ENCODE measurements at places on chromosomes 4 and X.
A peak's percentile ranks its signal among the peaks of the same experiment; 100 is the strongest.

DNA sequence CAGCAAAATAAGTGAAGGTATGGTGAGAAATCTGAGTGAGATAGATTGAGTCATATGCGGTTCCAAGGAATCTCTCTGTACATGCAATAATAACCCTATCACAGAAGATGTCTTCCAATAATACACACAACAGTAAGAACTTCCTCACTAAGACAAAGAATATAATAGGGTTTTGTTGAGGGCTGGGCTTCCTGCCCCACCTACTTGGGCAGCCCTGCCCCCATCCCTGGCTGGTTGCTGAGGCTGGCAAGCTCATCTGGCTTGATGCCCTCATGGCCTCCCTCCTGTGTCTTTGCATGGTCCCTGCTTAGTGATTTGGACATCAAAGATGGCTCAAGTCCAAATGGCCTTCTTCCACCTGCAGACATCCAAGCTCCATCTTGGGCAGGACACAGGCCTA is 2.7 kb downstream of the GEMIN8 start:
- no peak for DNase-seq

- peak; percentile 2 for DNase-seq
Measured at GRCh38 chr4:74583089-74583700, 138.3 kb downstream of the AREG start.

DNA sequence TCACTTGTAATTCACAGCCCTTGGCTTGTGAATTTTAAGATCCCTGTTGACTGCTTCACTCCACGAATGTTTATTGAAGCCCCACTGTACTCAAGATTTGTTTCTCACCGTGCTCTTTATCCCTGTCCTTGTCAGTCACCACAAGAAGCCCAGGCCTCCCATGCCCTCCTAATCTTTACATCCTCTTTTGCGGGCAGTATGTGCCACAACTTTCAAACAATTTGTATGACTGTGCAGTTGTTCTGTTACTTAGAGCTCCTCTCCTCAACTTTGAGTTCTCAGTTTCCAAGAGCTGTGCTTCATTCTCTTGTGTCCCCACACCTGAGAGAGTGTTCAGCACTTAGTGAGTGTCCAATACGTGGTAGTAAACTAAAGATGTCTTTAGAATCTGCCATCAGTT is 467.7 kb downstream of the NKX6-1 start:
- DNase-seq: no peak

DNA sequence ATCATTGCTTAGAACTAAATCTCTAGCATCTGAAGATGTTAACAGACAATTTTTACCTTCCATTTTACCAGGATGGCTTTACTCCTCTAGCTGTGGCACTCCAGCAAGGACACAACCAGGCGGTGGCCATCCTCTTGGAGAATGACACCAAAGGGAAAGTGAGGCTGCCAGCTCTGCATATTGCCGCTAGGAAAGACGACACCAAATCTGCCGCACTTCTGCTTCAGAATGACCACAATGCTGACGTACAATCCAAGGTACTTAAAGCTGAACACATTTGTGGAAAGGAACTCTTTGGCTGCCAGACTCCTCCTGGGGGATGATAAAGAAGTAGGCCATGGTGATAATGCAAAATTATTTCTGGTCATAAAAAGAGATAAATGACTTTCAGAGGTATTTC is 187.5 kb downstream of the ANK2 start:
- DNase-seq: no peak

DNA sequence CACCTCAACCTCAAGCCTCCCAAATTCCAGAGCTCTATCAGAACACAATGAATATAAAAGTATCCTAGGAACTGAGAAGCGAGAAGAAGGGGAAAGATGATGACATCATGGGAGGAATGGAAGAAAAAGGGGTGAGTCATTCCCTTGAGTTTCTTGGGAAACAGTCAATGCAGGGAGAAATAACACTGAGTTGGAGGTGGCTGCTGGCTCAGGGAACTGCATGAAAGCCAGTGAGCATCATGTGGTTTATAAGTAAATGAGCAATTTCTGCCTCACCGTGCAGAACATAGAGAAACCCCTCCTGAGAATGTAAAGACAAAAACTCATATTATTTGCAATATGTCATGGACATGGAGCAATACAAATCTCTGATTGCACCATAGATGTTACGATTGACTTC is 73.3 kb downstream of the SHOX start:
- no peak for DNase-seq

DNA sequence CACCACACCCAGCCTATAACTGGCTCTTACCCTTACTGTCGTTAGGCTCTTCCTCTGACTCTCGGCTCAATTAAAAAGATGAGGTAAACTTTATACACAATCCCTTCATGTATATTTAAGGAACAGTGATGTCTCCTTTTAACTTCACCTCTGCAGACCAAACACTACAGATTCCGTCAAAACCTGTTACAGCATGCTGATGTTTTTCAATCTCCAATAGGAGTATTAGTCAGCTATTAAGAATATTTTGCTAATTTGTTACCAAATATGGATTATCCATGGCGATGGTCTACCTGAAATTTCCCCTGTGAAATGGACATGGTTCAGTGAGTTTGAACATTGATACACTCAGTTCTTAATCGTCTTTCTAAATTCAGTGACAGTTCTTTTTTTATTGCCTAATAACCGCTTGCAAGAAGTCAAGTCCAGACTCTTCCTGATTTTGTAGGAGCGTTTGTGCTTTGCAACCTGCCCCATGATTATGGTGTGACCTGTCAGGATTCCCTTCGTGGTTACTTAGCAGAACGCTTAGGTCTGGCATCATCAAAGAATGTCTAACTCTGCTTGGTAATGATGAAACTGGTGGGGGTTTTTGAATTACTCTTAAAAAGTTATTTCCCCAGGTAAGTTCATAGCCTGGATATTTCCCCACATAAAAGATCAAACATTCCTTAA is 72.2 kb upstream of the STOX2 start:
- no peak for DNase-seq

DNA sequence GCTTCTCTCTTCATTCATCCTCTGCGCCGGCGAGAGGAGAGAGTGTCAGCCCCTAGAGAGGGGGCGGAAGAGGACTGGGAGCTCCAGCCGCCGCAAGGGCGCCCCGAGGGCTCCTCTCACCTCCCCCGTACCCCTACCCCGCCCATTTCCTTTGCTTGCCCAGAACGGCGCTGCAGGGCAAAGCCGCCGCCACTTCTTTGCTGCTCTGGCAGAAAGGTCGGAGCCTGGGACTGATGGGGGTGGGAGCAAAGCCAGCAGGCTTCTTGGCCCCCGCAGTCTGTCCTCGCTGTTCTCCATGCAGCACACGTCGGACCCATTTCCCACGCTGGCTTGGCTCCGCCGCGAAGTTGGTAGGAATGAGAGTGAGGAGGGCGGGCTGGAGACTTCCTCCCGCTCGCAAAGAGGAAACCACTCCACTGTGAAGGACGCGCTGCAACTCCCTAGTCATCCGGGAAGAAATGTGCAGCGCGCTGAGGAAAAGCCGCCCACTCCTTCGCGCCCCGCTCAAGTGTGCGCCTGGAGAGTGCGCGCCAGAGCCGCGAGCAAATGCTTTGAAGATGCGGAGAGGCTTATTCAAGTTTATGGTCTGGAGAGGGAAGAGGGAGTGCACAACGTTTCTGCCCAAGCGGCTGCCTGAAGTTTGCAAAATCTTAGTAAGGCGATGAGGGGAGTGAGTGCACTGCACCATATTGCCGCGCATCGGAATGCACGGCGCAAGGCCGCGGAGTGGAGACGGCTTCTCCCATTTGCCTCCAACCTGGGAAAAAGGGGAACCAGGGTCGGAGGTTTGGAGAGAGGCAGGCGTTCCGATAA is 2.8 kb upstream of the PCDH7 start:
- peak; percentile 74 for DNase-seq

- DNase-seq: no peak
Measured at GRCh38 chr4:123232439-123232838, 164.2 kb upstream of the SPRY1 start.

- DNase-seq: no peak
Measured at GRCh38 chr4:61918987-61919386, 718.9 kb downstream of the ADGRL3 start.

DNA sequence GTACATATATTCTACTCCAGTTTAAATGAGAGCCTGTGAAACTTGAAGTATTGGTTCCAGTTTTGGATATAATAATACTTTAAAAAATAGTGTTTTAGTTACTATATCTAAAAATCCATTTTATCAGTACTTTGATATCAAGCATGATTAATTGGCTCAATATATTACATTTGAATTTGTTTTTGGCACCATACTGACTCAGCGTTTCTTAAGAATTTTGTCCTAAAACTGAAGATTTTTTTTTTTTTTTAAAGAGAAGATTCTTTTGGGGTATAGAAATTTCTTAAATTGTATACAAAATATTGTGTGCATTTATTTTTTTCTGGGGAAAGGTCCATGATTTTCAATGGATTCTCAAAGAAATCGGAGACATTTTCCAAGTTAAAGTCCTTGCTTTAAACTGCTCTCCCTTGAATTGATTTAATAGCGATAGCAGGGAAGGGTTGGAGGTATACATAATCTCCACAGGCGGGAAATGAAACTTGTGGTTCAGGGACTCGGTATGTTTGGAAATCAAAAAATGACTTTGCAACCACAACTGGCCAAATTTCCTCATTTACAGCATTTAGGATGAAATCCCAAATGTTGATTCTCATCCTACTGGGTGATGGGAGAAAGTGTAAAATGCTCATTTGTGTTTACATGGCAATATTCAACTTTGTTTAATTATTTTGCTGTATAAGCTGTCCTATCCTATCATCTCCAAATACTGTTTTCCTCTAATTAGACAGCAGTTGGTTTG is 62.3 kb downstream of the TMA16 start:
- no peak for DNase-seq

GRCh38 chrX:142327182-142327581 is 122.1 kb upstream of the MAGEC2 start:
- no peak for DNase-seq

GRCh38 chr4:47643845-47644244 is 158.8 kb downstream of the ATP10D start:
- no peak for DNase-seq

- peak; percentile 36 for DNase-seq
Measured at GRCh38 chr4:159266981-159267868, 164.3 kb downstream of the RAPGEF2 start.

- peak; percentile 31 for DNase-seq
Measured at GRCh38 chrX:40010550-40011321, 87.0 kb downstream of the BCOR start.

DNA sequence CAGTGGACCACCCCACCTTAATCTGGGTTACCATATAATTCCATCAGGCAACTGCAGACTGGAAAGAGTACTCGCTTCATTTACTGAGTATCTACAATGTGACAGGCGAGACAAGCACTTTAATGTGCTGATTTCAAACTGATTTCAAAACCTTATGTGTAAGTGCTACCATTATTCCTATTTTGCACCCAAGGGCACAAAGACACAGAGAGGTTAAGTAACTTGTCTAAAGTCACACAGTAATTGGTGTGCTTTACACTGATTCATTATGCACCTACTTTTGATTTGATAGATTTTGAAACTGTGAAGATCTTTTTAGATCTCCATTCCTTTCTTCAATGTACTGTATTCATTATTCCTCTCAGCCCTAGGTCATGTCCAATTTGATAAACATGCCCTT is 192.4 kb downstream of the MGST2 start:
- DNase-seq: no peak

GRCh38 chrX:152989292-152989658 is 4.6 kb downstream of the PNMA5 start:
- no peak for DNase-seq

DNA sequence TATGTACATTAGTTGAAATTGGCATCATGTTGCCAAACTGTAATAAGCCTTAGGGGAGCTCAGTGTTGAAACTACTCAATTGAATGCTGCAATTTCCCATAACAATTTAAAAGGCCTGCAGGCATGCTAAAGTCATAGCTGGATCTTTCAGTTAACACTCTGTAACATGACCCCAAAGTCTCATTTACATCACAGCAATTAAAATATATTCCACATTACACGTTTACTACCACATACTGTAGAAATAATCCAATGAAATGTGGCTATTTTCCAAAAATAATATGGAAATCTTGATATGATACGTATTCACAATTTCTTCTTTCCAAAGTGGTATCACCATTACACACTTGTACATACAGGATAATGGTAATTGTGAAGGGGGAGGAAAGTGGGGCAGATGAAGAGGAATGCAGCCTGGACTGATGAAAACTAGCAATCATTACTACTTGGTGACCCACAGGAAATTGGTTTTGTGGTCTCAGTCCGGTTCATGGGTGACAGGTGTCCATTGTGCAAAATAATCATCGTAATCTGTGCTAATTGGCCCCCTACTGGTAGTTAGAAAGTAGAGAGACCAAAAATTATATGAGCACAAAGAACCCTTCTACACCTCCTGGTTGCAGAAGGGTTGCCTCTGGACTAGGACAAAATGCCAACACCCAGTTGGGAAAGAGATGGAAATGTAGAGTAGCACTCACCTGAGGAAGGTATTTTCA is 63.7 kb downstream of the TENM3 start:
- no peak for DNase-seq

DNA sequence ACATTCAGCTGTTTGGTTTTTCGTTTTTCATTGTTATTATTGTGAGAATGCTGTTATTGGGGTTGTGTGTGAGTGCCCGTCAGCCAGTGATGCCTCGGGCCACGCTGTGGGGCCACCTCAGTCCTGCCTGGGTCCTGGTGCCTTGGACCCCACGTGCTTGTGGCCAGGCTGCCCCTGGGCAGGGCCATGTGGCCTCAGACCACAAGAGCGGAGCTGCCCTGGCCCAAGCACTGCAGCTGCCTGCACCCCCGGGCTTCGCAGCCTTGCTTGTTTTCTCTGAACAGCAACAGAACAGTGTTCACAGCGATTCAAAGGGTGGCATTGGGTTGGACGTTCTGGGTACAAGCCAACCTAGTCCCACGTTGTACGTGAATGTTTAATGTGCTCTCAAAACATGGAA is 56.9 kb downstream of the CPLX1 start:
- DNase-seq: no peak

- DNase-seq: no peak
Measured at GRCh38 chrX:154325541-154325940, 29.9 kb downstream of the TKTL1 start.

- no peak for DNase-seq
Measured at GRCh38 chr4:187562345-187562744, 433.2 kb upstream of the ZFP42 start.

DNA sequence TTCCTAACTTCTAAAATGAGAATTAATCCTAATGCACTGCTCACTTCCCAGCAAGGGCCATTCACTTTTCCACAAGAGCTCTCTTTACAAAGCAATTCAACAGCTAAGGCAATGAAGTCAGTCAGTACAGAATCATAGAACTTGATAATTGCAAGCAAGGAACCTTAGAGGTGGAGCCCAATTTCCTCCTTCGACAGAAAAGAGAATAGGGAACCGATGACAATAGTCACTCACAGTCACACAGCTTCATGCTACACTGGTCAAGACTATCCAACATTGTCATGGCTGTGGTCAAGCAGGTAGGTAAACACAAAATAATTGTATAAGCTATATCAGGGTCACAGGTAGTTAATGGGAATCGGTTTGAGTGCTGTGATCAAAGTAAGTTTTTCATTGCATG is 90.0 kb downstream of the ELOVL6 start:
- DNase-seq: peak; percentile 55

GRCh38 chr4:86536151-86536550 is 58.0 kb upstream of the PTPN13 start:
- no peak for DNase-seq
